Activated naive CD4-positive, alpha-beta T cell treated with anti-CD3 and anti-CD28 coated beads, Interleukin-2, amount 50 U/mL, for 72 hours (primary cell): ENCODE measurements at places on chromosomes 12 and 14. TPM values are rescaled to one million over a fixed set of nuclear protein-coding genes. Genes with fewer than 3 reads are reported as not detected.

Gene TEX52
- 0.43 TPM for total RNA-seq

Gene MIPOL1
- 0.23 TPM for total RNA-seq

Gene PZP
- not detected for total RNA-seq

Gene ACOT4
- total RNA-seq = 3.1 TPM

Gene KRT2
- not detected for total RNA-seq

Gene ASCL1
- not detected for total RNA-seq
